ENCODE measurements at places on chromosomes 11 and 22. TPM values are rescaled to one million over a fixed set of nuclear protein-coding genes. Genes with fewer than 3 reads are reported as not detected.

LSP1 gene
- polyA plus RNA-seq = 4.8 TPM

OR52N5 gene
- polyA plus RNA-seq = not detected

OR52E8 gene
- not detected for polyA plus RNA-seq

ZNF143 gene
- polyA plus RNA-seq = 30.2 TPM

KCNQ1 gene
- 8.4 TPM for polyA plus RNA-seq

SEZ6L gene
- 0.17 TPM for polyA plus RNA-seq

TRIM48 gene
- not detected for polyA plus RNA-seq

- DNase-seq = no peak
These were observed 47.2 kb downstream of the TP53I11 start for GRCh38 chr11:44903518-44903917.

GRCh38 chr11:19027829-19028595 is 32.5 kb downstream of the MRGPRX2 start:
- DNase-seq = no peak

DNA sequence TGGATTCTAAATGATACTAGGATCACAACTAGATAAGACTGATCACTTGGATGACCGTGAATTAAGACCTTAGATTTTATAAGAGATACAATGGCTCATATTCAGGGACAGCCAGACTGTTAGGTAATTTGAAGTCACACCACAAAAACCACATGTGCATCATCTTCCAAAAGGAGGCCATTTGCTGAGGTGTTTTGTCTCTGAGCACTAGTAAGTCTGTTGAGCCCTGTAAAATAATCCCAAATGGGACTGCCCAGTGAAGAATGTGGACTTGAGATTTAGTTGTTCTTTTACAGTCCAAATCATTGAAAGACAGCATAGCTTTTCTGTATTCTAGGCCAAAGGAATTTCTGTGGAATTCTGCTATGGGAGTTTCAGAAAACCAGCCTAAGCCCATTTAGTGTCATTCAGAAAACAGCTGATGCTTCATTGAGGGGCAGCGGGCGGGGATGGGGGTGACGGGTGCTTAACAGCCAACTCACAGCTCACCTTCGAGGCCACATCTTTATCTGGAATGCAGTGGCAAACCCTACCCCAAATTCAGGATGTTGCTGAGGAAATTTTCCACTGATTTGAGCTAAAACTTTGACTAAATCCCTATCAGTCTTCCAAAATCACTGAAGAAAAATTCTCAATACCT is 80.1 kb upstream of the BIRC3 start:
- no peak for DNase-seq

- no peak for DNase-seq
These were observed 392.8 kb downstream of the AASDHPPT start for GRCh38 chr11:106470230-106470629.

DNA sequence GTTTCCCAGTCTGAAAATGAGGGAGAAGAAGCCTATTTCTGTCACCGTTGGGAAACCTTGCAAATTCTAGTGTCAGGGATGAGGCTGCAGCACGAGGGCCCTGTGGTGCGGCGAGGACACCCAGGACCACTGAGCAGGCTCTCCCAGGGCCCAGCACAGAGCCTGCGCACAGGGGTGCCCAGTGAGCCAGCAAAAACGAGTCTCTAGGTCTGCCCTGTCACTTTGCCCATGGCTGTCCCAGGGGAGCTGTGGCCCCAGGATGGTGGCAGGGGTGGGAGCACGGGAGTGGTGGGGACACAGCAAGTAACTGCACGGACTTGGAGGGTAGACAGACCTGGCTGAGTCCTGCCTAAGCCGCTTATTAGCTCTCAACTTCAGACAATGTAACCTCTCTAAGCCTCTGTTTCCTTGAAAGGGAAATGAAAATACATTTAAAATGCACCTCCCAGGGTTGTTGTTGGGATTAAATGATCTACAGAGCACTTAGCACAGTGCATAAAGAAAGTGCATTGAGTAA is 44.2 kb downstream of the DSCAML1 start:
- no peak for DNase-seq

DNA sequence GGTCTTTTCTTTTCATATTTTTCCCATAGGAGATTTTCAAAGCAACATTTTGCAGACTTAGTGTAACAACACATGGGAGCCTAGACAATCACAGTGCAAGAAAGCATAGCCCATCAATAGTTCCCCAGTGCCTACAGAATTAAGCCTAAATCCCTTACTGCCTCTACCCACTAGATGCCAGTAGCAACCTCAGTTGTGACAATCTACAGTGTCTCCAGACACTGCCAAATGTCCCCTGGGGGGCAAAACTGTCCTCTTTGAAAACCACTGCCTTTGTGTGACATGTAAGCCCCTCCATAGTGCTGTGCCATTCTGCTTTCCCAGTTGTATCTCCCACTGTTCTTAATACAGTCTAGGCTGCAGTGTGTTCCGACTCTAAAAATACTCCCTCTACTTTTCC is 1329.0 kb downstream of the LRRC4C start:
- DNase-seq = no peak

DNA sequence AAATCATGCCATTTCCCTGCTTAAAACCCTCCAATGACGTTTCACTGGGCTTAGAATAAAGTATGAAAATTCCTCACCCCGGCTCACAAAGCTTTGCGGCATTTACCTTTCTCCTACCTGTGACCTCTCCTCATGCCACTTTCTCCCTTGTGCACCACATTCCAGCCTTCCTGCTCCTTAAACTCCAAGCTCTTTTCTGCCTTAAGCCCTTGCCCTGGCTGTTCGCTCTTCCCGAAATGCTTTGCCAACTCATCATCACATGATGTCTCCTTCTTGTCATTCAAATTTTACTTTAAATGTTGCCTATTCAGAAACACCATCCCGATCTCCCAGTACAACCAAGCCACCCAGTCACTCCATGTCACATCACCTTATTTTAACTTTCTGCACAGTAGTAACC is 2.0 kb downstream of the PLEKHA7 start:
- no peak for DNase-seq

- no peak for DNase-seq
These were observed 102.4 kb downstream of the MORC2 start for GRCh38 chr22:30866216-30866615.

- DNase-seq = no peak
These were observed 218.5 kb downstream of the DYNC2H1 start for GRCh38 chr11:103327721-103328120.

- DNase-seq = no peak
These were observed 5.5 kb downstream of the ROBO4 start for GRCh38 chr11:124892146-124892545.
